ENCODE measurements at places on chromosomes 3 and 15.

DNA sequence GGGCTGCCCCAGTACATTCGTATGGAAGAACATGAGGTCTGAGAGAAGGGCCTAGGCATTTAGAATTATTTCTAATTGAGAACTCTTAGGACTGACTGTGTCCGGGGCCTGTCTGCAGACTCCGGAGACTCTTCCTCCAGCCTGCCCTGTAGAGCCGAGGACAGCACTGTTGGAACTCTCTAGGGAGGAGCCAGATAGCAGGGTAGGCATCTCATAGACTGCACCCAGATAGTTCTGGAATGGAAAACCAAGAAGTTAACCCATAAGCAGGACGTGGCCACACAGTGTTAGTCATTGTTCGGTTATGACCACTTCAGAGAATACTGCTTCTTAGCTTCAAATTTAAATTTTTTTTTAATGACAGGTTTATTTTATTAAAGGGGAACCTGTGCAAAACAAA is 59.5 kb downstream of the SNRK start:
- DNase-seq = peak; percentile 59

- peak; percentile 79 for DNase-seq
Observed at GRCh38 chr3:146342989-146343388, 92.1 kb upstream of the PLSCR4 start.

GRCh38 chr3:24349367-24350019 is 145.2 kb downstream of the THRB start:
- no peak for DNase-seq

DNA sequence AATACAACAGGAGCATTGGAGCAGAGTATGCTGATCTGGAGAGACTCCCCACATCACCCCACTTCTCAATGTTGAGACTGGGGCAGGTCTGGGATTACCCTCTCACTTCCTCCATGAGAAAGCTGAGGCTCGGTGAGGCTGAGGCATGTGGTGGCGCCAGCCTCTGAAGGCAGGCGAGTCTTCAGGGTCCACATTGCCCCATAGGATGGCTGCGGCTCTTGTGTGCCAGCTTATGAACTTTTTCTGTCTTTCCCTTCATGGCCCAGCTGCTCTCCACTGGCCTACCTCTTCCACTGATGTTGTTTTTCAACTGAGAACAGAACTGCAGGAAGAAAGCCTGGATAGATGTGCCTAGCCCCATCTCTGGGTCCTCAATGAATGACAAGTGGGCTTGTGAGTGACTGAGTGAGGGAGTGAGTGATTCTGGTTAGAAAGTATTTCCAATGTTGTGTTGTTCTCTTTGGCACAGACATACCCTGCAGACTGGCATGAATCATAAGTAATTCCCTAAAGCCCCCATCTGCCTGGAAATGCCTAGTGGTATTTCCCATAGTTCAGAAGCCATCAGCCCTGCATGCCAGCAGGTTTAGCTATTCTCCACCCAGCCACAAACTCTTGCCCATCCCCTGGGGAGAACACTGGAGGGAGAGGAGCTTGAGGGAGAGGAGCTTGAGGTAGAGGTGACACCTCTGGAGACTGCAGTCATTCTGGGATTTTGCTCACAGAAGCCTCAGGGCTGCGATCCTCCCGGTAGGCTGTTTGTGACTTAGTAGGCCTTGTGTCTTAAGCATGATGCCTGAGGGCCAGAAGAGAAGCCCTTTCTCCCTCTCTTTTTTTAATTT is 56.9 kb downstream of the AMOTL2 start:
- DNase-seq = peak; percentile 76

Measured in fibroblast of skin of right biceps (primary cell).